ENCODE measurements at places on chromosomes 6 and 20.

DNA sequence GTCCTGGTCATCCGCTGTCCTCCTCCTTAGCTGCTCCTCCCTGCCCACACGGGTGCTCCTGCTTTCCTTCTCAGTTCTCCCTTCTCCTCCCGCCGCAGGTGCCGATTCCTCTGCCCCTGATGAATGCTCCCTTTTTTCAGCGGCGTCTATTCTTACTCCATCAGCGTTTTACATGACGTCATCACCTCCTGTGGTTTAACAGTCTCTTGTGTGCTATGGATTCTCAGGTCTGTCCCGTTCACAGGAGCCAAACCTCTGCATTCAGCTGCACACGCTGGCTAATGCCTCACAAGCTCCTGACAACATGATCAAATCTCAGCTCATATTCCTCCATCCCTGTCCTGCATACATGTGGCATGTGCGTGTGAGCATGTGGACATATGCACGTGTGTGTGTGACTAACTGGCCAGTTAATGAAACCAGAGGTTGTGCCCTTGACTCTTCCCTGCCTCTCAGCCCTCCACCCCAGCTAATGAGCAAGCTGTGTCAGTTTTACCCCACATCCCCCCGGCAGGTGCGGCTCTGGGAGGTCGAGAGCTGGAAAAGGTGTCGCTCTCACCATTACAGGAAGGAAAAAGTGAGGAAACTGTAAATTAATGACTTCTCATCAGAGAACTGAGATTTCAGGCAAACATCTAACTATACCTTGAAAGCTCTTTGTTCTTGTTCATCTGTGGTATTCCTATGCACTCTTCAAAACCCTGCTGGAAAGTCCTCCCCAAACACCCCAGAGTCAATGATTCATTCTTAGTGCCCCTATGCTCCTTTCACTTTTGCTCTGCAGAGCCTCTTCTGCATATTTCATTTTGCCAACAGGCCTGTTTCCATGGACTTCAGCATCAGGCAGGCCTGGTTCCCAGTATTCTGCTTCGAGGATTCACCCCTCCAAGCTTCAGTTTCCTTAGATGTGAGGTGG lies 163.1 kb downstream of the TTLL2 start:
- no peak for DNase-seq

DNA sequence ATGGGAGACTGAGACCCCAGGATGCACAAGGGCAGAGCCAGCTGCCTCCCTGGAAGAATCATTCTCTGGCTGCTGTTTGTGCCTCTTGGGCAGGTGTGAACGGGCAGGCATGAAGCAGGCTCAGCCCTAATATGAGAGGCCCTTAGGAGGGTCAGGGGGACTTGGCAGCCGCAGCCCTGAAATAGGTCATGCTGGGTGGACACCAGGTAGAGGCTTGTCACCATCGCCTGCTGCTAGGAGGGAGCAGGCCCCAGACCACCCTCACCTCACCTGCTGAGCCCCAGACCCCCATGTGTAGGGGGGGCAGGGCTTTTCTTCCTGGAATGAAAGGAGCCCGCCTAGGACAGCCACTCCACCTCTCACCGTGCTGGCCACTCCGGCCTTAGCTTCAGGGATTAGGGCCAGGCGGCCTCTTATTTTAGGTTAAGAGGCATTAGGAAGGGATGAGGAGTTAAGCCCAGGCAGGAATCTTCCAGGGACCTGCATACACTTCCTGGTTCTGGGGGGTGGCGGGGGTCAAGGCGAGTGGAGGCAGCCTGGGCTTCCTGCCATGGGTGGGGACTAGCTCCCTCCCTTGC lies 92.4 kb downstream of the ASXL1 start:
- DNase-seq: no peak

DNA sequence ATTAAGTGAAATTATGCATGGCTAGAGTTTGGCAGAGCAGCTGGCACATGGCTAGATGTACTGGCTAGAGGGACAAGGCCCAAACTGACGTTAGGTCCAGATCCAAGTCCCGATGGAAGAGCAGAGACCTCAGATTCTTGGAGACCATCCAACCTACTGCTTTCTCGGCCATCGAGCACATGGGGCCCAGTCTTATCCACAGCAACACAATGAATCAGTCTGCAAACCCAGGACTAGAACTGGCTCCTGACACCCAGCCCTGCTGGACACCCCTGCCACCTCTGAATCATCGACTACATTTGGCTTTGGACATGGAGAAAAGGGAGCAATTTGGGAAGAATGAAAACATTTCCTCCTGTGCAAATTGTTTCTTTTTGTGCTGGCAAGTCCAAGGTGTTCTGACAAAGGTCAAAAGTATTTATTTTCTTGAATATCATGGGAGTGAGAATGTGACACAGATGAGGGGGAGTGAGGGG lies 23.9 kb upstream of the YWHAB start:
- DNase-seq: no peak

DNA sequence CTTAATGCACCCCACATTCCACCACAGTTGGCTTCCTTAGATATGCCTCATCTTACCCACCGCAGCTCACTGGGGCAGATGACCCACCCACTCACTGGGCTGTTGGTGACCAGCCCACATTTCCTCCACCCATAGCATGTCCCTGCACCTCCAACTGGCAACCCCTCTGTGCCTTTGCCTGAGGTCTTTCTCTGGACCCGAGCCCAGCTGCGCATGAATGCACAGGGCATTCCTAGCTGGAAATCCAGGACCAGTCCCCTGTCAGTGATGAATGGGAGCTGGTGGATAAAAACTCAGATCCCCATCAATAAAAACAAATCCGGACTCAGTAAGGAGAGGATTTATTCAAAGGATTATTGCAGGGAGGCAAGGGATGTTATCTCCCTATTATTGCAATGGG lies 75.0 kb downstream of the ISM1 start:
- DNase-seq: no peak

- peak; percentile 61 for DNase-seq
Observed at GRCh38 chr6:26215585-26216358, 128.5 kb downstream of the HFE start.

GRCh38 chr20:49762940-49763766 lies 49.5 kb upstream of the B4GALT5 start:
- no peak for DNase-seq

All from NCI-H1417 (cell line).